NCI-H2171 treated with DMSO at 0.1 percent for 48 hours (cell line): ENCODE measurements at places on chromosomes 7 and 10.

DNA sequence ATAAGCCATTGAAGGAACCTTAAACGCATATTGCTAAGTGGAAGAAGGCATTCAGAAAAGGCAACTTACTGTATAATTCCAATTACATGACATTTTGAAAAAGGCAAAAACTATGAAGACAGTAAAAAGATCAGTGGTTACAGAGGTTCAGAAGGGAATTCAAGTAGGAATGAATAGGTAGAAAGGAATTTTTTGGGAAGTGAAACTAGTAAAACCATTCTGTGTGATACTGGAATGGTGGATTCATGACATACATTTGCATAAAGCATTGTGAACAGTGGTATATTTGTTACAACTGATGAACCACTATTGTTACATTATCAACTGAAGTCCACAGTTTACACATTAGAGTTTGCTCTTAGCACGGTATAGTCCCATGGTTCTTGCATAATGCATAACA is 114.2 kb upstream of the GPR22 start:
- DNase-seq: no peak

DNA sequence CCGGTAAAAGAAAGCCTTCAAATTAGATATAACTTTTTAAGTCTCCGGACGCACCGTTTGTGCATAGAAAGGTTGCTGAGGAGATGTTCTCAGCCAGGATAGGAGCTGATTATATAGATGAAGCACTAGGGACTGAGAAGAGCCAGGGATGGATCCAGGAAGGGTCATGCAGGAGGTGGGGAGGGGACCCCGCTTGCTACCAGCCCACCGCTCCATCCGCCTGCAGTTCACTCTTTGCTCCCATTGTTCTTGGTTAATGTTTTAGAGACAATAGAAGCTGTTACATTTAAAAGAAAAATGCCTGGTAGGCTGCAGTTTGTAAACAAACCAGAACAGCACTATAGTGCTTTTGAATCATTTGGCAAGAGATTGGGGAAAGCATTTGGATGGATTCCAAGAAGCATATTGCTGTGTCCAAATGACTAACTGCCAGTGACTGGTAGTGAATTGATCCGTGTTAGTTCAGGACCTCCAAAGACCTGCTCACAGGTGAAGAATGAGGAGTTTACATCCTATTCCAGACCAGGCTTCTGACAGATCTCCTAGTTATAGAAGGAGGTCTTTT is 175.9 kb upstream of the TAC1 start:
- peak; percentile 4 for DNase-seq

GRCh38 chr10:37563107-37563714 is 294.2 kb downstream of the ZNF248 start:
- no peak for DNase-seq

DNA sequence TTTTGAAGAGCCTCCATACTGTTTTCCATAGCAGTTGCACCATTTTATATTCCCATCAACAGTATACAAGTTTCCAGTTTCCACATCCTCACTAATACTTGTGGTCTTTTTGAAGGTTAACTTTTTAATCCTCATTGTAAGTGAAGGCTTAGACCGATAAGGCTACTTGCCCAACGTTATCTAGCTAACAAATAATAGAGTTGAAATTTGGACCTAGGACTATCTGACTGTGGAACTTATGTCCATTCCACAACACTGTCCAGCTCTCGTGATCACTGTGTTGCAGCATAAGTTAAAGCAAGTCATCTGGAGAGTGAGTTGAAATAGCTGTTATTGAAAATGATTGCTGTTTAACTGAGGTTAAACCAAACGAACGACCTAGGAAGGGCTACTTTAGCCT is 84.0 kb downstream of the ZNF92 start:
- DNase-seq: no peak

GRCh38 chr7:81469869-81470723 is 299.8 kb downstream of the HGF start:
- peak; percentile 79 for DNase-seq

GRCh38 chr7:82376739-82377138 is 66.8 kb downstream of the CACNA2D1 start:
- DNase-seq: peak; percentile 61

GRCh38 chr7:134029743-134030142 is 97.4 kb upstream of the LRGUK start:
- no peak for DNase-seq

DNA sequence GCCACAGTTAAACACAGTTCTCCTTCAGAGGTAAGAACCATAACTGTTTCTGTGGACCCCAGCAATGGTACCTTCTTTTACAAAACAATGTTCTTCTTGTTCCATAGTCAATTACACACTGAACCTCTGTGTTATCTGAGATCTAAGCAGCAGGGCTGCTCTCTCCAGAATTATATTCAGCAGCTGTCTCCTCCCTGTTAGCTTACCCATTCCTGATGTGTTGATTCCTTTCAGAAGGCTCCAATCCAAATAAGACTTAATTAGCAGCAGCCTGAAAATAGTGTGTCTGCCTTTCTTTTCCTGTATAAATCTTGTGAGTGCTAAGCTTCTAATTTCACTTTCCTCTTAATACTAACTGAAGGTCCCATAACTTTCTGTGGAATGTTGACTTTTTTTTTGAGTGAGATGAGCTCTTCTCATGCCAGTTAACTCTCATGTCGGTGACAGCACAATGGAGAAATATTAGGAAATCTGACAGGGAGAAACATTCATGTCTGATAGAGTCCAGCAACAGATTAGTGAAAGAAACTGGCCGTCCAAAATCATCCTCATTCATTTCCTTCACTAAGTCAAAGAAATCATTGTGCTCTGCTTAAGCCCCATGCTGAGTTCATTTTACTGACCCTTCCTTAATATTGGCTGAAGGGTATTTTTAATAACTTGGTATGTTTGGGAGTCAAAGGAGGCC is 226.5 kb downstream of the PRKG1 start:
- no peak for DNase-seq

- no peak for DNase-seq
Observed at GRCh38 chr10:104333032-104333727, 5.1 kb downstream of the ITPRIP start.

DNA sequence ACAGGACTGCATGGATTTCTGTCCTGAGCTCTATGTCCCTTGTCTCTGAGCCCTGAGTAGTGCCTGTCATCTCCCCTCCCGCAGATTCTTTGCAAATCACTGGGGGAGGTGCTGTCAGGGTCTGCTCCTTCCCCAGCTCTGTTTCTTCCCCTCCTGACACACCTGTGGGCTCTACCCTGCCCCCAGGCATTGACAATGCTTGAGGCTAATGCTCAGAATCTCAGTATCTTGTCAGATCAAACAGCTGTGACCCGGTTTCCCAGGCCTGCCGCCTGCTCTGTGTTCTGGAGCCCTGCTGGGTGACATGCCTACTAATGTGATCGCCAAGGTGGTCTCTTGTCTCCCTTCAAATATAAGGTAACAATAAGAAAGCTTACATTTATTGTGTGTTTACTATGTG is 209.0 kb downstream of the POU6F2 start:
- no peak for DNase-seq

DNA sequence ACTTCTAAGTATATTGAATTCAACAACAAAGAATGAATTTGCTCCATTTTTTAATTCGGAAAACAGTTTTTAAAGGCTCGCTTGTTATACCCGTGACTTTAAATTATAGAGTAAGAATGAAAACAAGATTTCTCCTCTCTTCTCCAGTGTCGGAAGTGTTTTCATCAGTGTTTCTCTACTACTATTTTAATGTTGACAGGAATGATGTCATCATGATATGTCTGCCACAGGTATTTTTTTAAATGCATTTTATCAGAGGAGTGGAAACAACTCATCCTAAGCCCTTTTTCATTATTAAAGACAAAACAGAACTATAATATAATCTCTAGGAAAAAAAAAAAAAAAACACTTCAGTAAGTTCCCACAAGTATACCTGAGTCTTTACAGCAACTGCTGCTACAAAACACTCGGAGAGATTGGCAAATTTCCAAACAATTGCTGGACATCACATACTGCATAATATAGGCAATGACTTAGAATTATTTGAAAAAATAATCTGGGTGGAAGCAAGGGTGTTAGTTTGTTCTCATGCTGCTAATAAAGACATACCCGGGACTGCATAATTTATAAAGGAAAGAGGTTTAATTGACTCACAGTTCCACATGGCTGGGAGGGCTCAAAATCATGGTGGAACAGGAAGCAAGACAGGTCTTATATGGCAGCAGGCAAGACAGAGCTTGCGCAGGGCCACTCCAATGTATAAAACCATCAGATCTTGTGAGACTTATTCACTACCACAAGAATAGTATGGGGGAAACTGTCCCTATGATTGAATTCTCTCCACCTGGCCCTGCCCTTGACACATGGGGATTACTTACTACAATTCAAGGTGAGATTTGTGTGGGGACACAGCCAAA is 4.8 kb upstream of the RNF32 start:
- no peak for DNase-seq

GRCh38 chr10:129410688-129411392 is 56.2 kb upstream of the MGMT start:
- DNase-seq: peak; percentile 44

GRCh38 chr10:34739915-34740314 is 75.2 kb downstream of the PARD3 start:
- peak; percentile 96 for DNase-seq

DNA sequence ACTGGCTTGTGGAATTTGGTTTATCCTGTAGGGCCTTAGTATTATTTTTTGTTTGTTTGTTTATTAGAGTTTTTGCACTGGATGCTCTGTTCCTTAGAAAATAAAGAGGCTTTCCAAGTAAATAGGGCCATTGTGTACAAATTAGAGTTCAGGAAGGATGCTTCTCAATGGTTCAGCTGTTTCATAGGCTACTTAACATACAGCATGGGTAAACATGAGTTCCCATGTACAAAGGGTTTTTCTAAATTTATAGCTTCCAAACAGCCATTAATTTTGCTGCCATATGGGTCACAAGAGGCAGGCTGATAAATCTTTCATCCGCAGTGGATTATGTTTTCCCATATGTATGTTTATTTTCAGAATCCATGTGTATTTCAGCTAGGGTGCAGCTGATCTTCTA is 121.6 kb upstream of the WDR11 start:
- peak; percentile 61 for DNase-seq

- no peak for DNase-seq
Observed at GRCh38 chr10:7192831-7193361, 217.9 kb downstream of the SFMBT2 start.

GRCh38 chr7:90402785-90403173 is 482 bp upstream of the CLDN12 start:
- DNase-seq: no peak

GRCh38 chr10:67669978-67670377 is 26.0 kb downstream of the CTNNA3 start:
- DNase-seq: no peak

- no peak for DNase-seq
Observed at GRCh38 chr7:41431671-41432070, 271.2 kb downstream of the INHBA start.

GRCh38 chr7:92851732-92852131 is 15.4 kb upstream of the CDK6 start:
- DNase-seq: no peak

DNA sequence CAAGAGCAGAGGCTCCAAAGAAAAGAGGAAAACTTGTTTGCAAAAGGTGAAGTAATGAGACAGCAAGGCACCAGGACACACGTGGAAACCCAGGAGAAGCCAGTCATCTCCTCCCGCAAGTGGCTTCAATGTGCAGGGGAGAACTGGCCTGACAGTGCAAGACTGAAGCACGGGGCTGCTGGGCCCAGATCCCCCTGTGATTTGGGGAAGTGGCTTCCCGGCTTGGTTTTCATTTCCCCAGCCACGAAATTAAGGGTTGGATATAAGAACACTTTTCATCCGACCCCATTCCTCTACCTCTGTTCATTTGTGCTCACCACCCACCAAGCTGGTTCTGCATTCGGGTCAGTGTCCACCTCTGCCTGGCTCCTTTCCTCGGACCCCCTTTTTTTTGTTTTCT is 306.4 kb downstream of the FGFR2 start:
- DNase-seq: no peak

DNA sequence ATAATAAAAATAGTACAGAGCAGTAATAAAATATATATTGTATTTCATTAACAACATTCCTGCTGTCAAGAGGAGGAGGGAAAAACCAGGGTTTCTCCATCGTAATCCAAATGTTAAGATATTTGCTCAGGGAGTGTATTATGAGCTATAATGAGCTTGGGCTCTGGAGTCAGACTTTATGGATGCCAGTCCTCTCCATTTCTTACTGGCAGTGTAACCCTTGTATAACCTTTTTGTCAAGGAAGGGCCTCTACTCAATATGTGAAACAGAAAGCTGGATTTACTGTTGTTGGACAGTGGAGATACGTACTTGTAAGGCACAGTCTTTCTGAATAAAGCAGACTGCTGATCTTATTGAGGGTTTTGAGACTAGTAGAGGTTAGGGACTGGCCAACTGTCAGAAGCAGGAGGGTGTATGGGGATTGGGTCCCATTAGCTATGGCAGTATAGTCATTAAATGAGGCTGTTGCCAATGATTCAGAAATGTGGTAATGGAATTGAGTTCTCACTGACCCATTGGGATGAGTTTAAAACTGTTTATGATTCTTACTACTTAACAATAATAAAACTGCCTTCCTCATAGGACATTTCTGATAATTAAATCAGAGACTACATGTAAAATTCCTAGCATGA is 56.5 kb downstream of the ZNF277 start:
- no peak for DNase-seq

- DNase-seq: no peak
Observed at GRCh38 chr7:134778941-134779740, at the start of gene CALD1. Gene CALD1 (plus strand): TSS chr7:134779634. CDS start chr7:134867734, 88,100 bp downstream.

DNA sequence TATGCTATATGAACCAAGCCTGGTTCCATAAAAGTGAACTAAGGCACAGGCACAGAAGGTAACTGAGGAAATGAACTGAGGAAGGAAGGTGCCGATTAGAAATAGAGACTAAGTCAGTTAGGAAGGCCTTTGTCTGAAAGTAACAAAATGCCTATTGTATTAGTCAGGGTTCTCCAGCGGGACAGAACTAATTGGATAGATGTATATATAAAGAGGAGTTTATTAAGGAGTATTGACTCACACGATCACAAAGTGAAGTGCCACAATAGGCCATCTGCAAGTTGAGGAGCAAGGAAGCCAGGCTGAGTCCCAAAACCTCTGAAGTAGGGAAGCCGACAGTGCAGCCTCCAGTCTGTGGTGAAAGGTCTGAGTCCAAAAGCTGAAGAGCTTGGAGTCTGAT is 13.9 kb upstream of the PLXNA4 start:
- DNase-seq: no peak

GRCh38 chr10:46536171-46536570 is 20.3 kb downstream of the GPRIN2 start:
- no peak for DNase-seq

- no peak for DNase-seq
Observed at GRCh38 chr10:63320683-63321082, 145.1 kb downstream of the JMJD1C start.

- no peak for DNase-seq
Observed at GRCh38 chr7:107917763-107918651, 27.0 kb downstream of the DLD start.

GRCh38 chr10:55500931-55501559 is 700.0 kb upstream of the PCDH15 start:
- DNase-seq: no peak

GRCh38 chr10:73591935-73592699 is 975 bp upstream of the USP54 start:
- DNase-seq: peak; percentile 69

GRCh38 chr10:78255796-78256638 is 222.4 kb downstream of the RPS24 start:
- no peak for DNase-seq
